ENCODE measurements at places on chromosomes 1 and 21.

- peak; percentile 29 for DNase-seq
These were observed 24.0 kb upstream of the CPT2 start for GRCh38 chr1:53172426-53173128.

DNA sequence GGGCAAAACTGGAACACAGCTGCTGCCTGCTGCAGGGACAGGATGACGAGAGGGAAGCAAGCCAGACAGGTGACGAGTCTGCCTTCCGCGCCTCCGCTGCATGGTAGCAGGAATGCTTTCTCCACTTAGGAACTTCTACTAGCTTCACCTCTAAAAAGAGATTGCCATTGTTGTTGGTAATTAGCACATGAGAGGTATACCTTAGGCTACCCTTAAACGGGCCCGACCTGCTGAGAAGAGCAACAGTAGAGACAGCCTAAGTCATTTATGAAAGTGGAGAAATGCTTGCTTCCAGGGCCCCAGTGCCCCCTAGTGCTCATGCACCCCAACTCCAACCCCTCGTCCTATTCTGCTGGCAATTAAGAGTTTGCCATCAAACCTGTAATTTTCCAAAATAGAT lies 96.9 kb upstream of the AKT3 start:
- no peak for DNase-seq

- no peak for DNase-seq
These were observed 876 bp downstream of the SLAMF8 start for GRCh38 chr1:159827549-159827948.

DNA sequence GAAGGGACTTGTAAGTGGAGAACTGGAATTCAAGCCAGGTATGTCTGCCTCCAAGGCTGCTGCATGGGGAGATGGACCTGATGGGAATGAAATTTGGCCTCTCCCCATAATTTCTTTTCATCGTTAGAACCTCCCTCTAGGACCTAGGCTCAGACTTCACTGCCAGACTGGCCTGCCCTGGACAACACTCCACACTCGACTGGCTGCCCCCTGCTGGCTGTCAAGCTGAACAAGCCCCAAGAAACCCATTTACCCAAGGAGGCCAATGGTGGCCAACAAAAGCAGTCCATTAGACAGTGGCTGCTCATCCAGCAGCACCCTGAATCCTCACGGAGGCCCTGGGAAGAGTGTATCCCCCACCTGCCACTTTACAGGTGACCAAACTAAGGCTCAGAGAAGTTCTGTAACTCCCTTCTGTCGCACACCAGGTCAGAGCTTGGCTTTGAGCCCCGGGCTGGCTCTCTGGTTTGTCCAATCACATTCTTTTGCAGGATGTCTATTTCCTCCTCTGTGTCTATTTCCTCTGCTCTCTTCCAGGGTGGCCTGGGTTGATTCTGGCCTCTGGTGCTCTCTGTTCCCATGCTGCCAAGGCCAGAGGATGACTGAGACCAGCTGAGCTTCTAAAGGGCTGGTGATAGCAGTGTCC lies 3.8 kb downstream of the RNF186 start:
- DNase-seq = peak; percentile 53

DNA sequence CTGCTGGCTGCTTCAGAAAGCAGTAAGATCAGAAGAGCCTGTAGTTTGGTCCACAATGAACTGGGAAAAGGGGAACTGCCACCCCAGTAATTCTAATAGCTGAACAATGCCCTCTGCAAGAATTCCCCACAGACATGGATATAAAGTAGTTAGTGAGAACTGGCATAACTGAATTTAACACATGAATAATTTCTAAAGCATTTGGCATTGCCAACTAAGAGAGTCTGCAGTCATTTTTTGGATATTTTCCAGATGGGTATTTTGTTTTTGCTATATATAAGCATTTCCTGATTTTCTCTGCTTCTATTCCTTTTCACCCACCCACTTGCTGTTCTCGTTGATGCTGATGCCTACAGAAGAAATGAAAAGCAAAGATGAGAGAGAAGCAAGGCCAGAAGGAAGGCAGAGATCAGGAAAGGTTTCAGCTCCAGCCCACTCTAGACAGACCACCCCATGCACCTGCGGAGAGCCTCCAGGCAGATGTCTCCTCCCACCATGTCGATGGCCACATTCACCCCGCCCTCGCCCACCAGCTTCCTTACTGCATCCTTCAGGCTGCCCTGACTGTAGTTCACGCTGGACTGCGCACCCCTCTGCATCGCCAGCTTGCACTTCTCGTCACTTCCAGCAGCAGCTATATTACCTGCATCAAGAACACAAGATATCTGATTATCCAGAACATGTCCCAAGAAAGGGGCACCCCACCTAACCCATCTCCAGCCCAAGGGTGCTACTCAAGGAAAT lies 55.9 kb upstream of the SEC16B start:
- no peak for DNase-seq

GRCh38 chr1:55064071-55064581 lies 24.8 kb downstream of the PCSK9 start:
- DNase-seq = no peak

DNA sequence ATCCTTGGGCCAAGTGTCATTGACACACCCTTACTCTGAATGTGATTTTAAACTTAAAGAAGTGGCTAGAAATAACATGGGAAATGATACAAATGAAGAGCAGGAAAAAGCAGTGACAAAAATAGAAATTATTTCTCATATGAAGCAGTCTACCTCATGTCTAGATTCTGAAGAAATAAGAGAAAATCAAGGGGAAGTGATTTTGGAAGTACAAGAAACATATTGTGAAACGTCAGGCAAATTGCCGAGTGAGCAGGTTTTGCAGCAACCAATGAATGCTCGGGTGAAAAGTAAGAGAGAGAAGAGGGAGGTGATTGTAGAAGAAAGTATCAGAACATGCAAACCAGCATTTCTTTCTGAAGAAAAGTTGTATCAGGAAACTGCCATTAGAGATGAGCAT lies 130.7 kb downstream of the MACF1 start:
- DNase-seq = no peak

DNA sequence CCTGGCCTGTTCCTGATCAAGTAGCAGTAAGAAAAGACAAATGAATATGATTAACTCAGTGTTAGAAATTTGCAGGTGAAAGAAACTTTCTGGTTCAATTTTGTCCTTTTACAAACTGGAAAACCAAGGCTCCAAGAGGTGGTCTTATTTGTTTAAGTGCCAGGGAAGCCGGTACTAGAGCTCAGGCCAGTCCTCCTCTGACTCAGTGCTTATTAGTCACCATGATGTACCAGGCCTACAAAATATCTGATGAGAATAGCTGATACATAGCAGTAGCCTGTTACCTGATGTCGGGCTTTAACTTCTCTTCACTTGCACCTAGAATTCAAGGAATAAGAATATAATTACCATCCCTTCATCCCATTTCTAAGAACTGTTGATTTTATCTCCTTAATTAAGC lies 394.8 kb downstream of the LMX1A start:
- DNase-seq = no peak

DNA sequence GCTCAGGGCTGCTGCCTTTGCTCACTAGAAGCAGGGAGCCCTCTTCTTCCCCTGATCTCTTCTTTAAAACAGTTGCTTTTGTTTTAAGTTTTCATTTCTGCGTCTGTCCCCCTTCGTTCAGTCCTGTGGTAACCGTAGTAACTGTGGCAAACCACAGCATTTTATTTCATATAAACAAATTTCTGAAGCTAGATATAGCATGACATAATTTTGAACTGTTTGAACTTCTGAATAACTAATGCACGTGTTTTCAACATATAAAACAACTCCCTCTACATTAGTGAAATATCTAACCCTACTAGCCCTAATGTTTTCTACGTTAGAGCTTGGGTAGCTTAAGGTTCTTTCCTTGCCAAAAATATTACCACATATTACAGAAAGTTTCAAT lies 104.6 kb downstream of the DISP1 start:
- no peak for DNase-seq

DNA sequence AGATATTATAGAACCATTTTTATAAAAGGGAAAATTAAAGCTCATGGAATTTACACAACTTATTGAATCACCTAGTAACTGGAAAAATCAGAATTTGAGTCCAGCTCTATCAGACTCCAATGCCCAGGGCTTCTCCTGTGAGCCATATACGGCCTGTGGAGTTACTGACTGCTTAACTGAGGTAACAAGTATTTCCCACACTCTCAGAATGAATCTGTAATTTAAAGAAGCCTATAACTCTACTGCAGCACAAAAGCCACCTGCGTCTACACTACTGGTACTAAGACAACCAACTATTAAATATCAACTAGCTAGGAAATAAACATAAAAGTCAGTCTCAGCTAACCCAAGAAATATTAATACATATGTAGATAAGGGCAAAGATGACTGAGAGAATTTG lies 29.4 kb downstream of the SMYD3 start:
- DNase-seq = no peak

DNA sequence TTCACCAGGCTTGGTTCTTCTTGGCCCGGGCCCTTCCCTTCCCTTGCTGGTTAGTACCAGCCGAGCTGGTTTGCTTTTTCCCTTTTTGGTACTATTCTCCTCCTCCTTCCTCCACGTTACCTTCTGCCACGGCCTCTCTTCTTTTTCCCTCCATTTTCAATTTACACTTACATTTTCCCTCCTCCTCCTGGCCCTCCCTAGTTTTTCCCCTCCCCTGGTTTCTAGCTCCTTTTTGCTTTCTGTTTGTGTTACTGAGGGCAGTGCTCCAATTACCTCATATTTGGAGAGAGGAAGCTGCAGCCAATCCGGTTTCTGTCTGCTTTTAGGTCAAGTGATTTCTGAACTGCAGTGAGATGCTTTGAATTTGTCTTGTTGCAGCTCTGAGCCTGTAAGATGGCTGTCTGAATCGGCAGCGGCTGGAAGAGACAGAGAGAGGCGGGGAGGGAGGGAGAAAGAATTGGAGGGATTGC lies 63.7 kb downstream of the MACF1 start:
- DNase-seq = no peak

DNA sequence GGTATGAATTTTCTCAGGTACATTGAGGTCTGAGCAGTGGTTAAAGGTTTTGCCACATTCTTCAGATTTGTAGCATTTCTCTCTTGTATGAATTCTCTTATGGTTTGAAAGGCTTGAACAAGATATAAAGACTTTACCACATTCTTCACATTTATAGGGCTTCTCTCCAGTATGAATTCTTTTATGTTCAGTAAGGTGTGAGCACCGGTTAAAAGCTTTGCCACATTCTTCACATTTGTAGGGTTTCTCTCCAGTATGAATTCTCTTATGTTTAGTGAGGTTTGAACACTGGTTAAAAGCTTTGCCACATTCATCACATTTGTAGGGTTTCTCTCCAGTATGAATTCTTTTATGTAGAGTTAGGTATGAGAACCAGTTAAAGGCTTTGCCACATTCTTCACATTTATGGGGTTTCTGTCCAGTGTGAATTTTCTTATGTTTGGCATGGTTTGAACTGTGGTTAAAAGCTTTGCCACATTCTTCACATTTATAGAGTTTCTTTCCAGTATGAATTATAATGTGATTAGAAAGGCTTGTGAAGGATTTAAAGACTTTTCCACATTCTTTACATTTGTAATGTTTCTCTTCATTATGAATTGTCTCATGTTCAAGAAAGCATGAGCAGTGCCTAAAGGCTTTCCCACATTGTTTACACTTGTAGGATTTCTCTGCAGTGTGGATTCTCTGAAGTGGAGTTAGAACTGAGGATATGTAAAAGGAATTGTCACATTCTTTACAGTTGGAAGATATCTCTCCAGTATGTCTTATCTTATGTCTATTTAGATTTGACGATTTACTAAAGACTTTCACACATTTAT lies 18.4 kb upstream of the ZNF124 start:
- no peak for DNase-seq

DNA sequence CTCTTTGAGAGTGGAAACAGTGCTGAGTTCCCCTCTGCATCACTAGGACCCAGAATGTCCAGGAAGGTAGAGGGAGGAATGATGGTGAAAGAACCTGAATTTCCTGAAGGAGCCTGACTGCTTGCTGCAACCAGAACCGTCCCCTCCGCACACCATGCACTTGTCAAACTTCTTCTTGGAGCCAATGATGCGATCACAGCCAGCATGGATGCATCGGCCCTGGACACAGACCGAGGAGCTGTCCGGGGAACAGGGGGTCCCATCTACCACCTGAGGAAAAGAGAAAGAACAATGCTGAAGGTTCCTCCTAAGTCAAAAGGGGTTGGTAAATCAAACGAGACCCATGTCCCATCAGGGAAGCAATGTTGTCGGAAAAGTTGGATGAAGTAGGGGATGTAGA lies 6.9 kb downstream of the ADAMTS4 start:
- DNase-seq = no peak

DNA sequence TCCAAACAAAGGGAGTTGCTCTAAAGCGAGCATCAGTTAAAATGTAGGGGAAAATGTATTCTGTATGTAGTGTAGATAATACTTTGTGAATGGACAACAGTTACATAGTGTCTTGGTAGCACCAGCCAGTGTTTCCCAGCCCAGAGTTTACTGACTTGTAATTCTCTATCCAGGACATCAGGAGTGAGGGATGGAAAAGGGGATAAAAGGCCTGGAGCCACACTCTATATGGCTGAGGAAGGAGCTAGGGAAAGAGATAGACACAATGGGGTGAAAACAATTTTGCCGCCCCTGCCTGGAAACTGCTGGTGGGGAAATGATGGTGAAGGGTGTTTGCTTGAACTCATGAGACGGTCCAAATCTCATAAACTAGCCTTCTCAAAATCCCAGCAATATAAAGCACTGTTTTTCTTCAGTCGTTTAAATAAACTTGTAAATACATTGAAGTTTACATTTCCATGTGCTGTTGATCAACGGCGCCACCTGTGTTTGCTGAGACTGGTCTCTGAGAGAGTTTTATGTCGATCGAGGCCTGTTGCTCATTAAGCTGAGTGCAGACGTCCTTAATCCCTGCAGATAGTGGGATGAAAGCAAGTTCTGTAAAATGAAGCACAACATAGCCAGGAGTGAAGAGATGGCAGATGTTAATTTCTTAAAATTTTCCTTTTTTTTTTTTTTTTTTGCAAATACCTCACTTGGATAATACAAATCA lies 27.9 kb upstream of the AGO1 start:
- peak; percentile 33 for DNase-seq

- DNase-seq = no peak
These were observed 71.3 kb upstream of the IVNS1ABP start for GRCh38 chr1:185388346-185388745.

DNA sequence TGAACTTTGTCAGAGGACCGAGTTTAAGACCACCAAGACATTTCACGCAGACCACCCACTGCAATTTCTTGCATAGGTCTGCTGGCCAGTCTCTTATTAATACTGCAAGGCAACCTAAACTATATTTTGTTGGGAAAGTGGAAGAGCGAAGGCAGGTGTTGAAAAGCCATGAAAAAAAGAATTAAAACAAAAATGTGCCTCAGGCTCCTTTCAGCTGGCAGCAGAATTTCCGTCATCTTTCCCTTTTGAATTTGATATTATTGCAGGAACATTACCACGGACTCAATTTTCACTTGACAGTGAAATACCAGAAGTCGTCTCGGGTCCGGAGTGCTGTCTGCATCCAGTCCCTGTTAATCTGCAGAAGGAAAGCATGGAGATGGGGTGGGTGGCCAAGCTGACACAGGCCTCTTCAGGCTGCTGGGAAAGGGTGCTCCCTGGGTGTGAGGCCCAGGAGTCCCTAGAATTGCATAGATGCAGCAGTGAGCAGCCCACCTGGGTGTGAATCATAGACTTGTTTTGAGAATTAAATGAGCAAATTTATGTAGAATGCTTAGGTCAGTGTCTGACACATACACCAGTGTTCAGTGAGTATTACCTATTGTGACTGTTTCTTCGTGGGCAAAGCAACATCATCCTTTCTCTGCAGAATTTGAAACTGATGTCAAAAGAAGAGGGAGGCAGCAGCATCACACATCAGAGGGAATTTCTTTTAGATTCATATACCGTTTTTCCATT lies 150.7 kb downstream of the PBX1 start:
- DNase-seq = no peak

- DNase-seq = peak; percentile 32
These were observed 104.9 kb upstream of the SNX7 start for GRCh38 chr1:98556521-98557158.

- DNase-seq = no peak
These were observed 202.2 kb downstream of the PTBP2 start for GRCh38 chr1:96923753-96924152.

Measured in NCI-H526 (cell line).